ENCODE measurements at places on chromosomes 5 and 9.

GRCh38 chr5:133049726-133050048, 2.1 kb upstream of the HSPA4 start:
- no peak for DNase-seq

- no peak for DNase-seq
Measured at GRCh38 chr9:86459599-86460155, 105.5 kb upstream of the TUT7 start.

- no peak for DNase-seq
Measured at GRCh38 chr9:70195456-70195855, 63.3 kb upstream of the SMC5 start.

- DNase-seq = no peak
Measured at GRCh38 chr9:27541740-27542139, 12.1 kb upstream of the MOB3B start.

GRCh38 chr9:120463765-120464164, 116.2 kb downstream of the CDK5RAP2 start:
- no peak for DNase-seq

Data from glomerular endothelial cell (primary cell).